ENCODE measurements at places on chromosomes 5 and 9.

- no peak for DNase-seq
These were observed 250.8 kb downstream of the SLIT3 start for GRCh38 chr5:169050146-169050571.

GRCh38 chr5:158727136-158727535, 372.6 kb downstream of the EBF1 start:
- DNase-seq = no peak

- DNase-seq = no peak
These were observed 44.5 kb upstream of the PRSS3 start for GRCh38 chr9:33750839-33751339.

DNA sequence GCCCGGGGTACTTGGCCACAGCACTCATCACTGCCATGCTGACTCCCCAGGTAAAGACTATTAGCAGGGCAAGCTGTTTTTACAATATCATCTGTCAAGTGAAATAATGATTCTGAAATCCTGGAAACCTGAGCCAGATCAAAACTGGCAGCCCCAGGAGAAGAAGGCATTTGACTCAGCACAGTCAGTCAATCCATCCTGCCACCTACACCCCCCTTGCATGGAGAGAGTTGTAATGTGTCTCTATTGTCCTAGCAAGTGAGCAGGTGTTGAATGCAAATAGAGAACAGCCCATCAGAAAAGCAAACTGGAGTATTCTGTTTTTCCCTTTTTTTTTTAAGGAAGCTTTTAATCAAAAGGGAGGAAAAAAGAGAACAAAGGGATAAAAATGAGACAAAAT, 291.2 kb downstream of the BRINP1 start:
- no peak for DNase-seq

DNA sequence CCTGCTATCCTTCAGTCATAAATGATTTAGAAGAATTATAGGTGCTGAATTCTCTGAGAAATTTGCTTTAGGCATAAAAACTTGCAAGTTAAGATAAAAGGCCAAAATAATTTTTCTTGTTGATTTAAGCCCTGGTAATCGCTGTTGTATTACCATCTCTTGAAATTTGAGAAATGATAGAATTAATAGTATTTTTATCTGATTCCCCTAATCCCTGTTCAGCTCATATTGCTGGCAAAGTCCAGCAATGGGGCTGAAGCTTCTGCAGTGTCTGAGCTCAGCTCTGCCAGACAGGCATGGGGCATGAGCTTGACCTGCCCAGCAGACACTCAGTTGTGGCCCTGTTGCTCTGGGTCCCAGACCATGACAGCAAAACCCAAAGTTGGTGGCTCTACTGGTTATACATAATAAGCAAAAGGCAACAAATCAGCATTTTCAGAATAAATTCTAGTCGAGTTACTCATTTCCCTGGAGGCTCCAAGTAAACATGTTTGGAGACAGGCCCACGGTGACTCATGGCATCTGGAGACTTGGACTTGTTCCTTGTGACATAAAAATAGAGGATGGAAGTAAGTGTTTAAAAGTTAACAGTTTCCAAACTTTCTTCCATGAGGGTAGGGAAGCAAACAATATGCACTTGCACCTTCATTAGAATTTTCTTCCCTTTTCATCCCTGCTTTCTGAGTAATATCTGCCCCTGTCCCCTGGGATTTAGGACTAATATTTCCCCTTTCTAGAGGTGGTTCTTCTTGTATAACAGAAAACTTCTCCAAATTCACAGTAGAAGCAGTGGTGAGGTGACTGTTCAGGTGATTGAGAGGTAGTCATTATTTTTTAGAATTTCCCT, 60.2 kb upstream of the SLC2A8 start:
- DNase-seq = peak; percentile 91

- no peak for DNase-seq
These were observed 481.8 kb upstream of the ARRDC3 start for GRCh38 chr5:91864962-91865361.

GRCh38 chr9:94812343-94812742, 85.8 kb downstream of the AOPEP start:
- peak; percentile 29 for DNase-seq

DNA sequence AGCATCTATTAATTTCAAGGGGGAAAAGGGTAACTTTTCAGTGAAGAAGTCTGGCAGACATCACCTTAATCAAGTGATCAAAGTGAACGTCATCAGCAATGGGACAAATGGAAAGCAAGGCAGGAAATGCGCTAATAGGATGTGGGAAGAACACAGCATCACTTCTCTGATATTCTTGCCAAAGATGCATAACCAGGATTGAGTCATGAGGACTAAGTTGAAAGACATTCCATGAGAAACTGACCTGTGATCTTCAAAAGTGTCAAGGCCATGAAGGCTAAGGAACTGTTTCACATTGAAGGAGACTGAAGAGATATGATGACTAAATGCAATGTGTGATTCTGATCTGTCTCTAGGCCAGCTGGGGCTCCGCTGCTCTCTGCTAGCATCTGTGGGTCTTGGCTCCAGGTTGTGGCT, 92.9 kb downstream of the NDFIP1 start:
- DNase-seq = peak; percentile 53

GRCh38 chr5:179409806-179410205, 64.5 kb upstream of the ADAMTS2 start:
- no peak for DNase-seq

All from fibroblast of skin of left quadriceps (primary cell).